ENCODE measurements at places on chromosomes 3 and 15.
A peak's percentile ranks its signal among the peaks of the same experiment; 100 is the strongest.

- DNase-seq = no peak
These were observed 7.8 kb upstream of the ACSBG1 start for GRCh38 chr15:78242128-78242527.

- no peak for DNase-seq
These were observed 24.6 kb downstream of the MNS1 start for GRCh38 chr15:56440214-56440770.

DNA sequence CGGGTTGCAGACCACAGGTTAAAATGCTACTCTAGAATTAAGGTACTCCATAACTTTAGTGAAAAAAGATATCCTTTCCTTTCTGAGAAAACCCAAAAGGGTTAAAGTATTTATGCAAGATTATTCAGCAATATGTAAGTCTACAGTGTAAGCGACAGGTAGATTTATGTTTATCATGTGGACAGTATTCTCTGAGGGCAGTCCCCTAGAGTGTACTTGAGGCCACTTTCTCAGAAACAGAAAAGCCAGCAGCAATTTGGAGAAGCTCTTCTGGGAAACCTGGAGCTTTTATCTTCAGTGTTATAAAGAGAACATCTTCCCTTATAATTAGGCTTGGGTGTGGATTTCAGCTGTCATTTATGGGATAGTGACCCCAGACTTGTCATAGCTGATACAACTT lies 8.9 kb downstream of the ST3GAL6 start:
- no peak for DNase-seq

DNA sequence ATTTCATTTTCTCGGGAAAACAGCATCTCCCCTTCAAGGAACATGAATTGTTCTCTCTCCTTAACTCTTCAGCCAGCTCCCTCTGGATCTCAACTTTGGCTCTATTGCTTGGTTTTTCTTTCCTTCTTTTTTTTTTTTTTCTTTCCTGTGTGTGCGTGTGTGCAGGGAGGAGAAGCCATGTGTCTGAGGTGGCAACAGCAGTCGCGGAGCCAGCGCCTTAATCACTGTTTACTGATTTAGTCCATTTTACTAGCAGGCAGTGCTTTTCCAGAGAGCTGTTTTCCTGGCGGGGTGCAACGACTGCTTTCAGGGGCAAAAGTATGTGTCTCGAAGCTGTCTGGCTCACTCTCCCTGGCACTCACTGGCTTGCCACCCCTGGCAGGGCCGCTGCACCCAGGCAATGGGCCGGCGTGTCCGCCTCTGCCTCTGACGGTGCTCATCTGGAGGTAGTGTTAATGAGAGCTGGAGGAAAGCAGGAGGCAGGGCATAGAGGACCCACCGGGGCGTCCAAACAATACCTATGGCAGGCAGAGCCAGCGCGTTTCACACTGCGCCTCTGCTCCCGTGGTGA lies 835.4 kb upstream of the NR2F2 start:
- no peak for DNase-seq

GRCh38 chr15:41066516-41066915 lies 49.6 kb downstream of the INO80 start:
- DNase-seq = no peak

DNA sequence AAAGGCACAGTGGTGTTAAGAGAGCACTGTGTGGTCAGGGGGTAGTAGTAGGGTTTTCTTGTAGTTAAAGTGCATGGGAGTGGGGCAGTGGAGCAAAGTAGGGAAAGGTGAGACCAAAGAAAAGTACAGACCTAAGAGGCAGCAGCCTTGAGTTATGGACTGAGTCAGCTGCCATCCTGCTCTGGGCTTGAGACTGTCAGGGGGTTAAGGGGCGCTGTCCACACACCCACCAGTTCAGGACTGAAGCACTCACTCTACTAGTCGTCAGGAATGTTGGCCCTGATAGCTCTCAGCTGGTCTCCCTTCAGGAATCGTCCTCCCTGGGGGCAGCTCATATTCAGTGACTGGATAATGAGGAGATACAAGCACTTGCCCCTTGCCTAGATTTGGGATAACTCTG lies 7.9 kb downstream of the CCR4 start:
- DNase-seq = no peak

DNA sequence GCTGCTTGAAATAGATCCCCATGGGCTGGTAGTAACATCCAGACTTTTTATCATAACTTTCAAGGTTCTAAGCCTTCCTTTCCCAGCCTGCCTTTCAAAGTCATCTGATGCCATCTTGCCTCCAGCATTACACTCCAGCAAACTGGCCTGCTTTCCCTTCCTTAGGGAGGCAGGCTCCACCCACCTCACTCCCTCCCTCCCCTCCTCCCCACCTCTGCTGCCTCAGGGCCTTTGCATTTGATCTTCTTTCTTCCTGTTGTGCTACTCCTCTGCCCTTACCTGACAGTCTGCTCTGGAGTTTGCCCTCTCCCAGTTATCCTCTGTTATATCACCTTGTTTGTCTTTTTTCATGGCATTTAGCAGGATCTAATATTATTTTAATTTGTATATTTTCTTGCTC lies 319.5 kb downstream of the KCNH8 start:
- DNase-seq = no peak

DNA sequence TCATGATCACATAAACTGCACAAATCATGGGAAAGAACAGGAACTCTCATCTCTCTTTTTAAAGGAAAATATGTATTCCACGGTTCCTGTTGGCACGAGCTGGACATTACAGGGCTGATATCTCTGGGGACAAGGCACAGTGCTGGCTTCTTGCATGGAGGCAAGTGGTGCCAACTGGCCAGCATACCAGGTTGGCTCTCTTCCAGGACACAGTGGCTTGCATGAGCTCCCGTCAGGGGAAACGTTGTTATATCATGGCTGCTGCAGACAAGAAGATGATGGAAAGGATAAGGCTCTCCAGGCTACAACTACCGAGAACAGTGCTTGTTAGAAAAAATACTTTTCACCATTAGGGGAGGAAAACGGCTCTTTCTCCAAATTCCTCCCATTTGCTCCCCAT lies 283.9 kb downstream of the RORA start:
- DNase-seq = no peak

GRCh38 chr15:68567345-68567744 lies 11.4 kb upstream of the CORO2B start:
- no peak for DNase-seq

- DNase-seq = no peak
These were observed 11.4 kb downstream of the MSL2 start for GRCh38 chr3:136184703-136185102.

DNA sequence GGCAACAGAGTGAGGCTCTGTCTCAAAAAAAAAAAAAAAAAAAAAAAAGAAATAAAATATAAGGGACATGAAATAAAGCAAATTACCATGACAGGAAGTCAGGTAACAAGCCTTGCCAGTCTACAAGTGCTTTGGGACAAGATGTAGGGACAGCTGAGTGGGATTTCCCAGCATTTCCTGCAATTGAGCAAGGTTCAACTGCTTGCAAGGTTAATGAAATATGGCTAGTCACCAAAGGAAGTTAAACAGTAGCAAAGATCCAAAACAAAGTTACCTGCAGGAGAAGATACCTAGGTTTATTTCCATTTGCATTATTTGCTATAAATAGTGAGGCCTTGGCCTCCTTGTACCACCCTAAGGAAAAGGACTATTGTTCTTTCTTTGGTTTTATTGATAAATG lies 22.3 kb upstream of the CNOT10 start:
- no peak for DNase-seq

DNA sequence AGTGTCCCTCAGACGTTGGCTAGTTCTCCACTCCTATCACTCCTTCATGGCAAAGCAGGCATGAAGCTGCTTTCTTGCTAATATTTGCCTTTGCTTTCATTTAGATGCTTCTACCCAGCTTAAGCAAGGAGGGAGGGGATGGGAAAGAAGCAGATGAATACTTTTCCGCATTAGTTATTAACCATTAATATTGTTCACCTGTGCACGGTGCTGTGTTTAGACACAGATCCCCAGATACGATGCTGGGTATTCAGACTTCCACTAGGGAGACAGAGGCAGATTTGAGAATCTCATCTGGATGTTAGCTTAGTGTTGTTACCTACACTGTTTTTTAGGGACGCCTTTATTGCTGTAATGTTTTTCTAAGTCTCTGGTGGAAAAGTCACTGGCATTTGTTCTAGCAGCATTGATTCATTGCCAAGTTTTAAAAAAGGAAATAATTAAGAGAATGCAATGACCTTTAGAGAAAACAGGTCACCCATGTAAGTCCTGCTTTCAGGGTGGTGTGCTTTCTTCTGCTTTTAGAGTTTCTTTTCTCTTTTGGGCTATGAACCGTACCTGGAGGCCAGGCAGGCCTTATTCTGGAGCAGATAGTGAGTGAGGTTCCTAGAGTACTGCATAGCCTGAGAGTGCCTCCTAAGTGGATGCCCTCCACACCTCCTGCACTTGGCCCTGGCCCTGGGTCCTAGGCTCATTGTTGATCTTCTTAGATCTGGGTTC lies 55.5 kb downstream of the MYZAP start:
- no peak for DNase-seq

GRCh38 chr3:149010504-149010951 lies 19.2 kb downstream of the GYG1 start:
- no peak for DNase-seq

- DNase-seq = no peak
These were observed 75.3 kb downstream of the STXBP5L start for GRCh38 chr3:120983321-120983665.

DNA sequence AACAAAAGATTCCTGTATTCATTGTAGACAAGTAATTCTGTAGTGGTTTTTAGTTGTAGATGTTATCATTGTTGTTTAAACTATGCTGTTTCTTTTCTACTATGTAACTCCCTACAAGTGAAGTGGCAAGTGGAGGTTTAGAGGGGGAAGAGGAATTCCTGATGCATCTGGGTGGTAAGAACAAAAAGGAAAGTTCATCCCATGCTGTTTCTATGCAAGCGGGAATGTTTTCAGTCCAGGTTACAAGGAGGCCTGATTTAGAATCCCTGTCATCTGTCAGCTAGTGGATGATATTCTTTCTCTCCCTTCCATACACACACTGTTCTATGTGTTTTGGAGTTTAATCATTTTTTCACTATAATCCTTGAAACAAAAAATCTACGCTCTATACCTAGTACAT lies 67.4 kb downstream of the IMPG2 start:
- DNase-seq = no peak

- DNase-seq = peak; percentile 16
These were observed 53.2 kb downstream of the CCDC54 start for GRCh38 chr3:107430214-107430995.

All from CD4-positive, alpha-beta memory T cell (primary cell).